ENCODE measurements at places on chromosomes 3 and 15. TPM values are rescaled to one million over a fixed set of nuclear protein-coding genes. Genes with fewer than 3 reads are reported as not detected.

Gene TMCO5A
- total RNA-seq, result not detected

Gene NPAP1
- total RNA-seq, result not detected

Gene ZDHHC19
- total RNA-seq, result not detected

Gene HEG1
- total RNA-seq, result 31.2 TPM

Gene IP6K1
- total RNA-seq, result 36.0 TPM

Gene TMEM40
- total RNA-seq, result not detected

GRCh38 chr15:26890451-26890850, 23.6 kb downstream of the GABRA5 start:
- no peaks in the 10 kb centered on the region for H3K36me3 ChIP-seq
- H3K27ac ChIP-seq, result no peak overlapping the region
- no peak for DNase-seq

DNA sequence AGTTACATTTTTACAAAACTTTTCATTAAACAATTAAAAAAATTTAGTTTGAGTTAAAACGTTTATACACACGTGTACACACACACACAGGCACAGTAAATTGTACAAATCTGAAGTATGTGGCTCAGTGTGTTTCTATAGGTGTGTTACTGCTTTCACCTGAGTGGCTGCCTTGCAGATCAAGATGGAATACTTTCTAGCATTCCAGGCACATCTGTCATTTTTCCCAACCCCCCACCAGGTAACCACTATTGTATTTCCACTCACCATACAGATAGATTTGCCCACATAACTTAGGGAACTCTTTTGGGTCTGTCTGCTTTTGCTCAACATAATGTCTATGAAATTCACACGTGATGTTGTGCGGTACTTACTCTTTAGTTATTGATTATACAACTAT, 141.1 kb downstream of the PTPRG start:
- H3K27ac ChIP-seq, result no peak overlapping the region
- H3K4me1 ChIP-seq, result no peaks in the 10 kb centered on the region
- H3K4me3 ChIP-seq, result no peak overlapping the region
- no peaks in the 10 kb centered on the region for H3K27me3 ChIP-seq
- no peaks in the 10 kb centered on the region for H3K36me3 ChIP-seq

DNA sequence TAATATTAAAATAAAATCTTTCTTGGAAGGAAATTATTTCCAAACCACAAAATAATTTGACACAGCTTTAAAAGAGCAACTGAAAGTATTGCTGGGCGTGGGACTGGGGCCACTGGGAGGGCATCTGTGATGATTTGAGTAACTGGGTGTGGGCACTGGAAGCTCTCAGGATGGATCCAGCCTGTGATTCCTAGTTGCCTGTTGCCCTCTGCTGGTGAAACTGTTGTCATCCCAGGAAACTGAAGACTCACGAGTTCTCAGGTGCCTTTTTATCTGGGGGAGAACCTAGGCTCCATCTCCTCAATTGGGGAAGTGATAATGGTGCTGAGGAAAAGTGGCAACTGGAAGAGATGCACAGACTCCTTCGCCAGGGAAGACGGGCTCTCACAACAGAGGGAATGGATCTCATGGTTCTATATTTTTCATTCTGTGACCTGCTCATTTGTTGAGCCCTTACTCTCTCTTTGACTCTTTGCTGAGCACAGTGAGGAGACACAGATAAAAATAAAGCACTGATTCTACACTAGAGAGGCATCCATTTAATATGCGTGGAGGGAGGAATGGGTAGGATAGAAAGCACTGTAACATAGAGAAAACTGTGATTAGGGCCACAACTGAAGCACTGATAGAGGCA, 61.6 kb downstream of the TPRG1 start:
- no peaks in the 10 kb centered on the region for H3K27me3 ChIP-seq
- H3K4me3 ChIP-seq, result no peak overlapping the region
- H3K36me3 ChIP-seq, result no peaks in the 10 kb centered on the region
- DNase-seq, result peak; percentile 12
- H3K27ac ChIP-seq, result no peak overlapping the region

DNA sequence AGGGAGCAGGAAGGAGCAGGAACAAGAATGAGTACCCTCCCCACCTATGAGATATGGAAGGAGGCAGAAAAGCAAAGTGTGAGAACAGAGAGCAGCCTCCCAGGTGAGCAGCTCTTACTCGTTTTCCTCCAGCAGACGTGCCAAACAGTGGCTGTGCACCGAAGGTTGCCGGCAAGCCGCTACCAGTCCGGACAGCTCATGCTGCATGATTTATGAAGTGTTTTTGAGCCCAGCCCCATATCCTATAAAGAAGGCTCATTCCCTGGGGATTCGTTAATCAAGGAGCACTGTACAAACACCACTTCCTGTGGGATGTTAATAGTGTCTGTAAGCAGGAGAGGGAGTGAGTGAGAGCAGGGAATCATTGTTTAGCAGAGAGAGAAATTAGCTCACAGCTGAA, 118.3 kb upstream of the FOXB1 start:
- H3K4me3 ChIP-seq, result no peak overlapping the region
- no peaks in the 10 kb centered on the region for H3K36me3 ChIP-seq

- no peaks in the 10 kb centered on the region for H3K4me1 ChIP-seq
- H3K36me3 ChIP-seq, result no peaks in the 10 kb centered on the region
- no peaks in the 10 kb centered on the region for H3K27me3 ChIP-seq
Observed at GRCh38 chr3:16589867-16590624, 15.2 kb downstream of the DAZL start.

DNA sequence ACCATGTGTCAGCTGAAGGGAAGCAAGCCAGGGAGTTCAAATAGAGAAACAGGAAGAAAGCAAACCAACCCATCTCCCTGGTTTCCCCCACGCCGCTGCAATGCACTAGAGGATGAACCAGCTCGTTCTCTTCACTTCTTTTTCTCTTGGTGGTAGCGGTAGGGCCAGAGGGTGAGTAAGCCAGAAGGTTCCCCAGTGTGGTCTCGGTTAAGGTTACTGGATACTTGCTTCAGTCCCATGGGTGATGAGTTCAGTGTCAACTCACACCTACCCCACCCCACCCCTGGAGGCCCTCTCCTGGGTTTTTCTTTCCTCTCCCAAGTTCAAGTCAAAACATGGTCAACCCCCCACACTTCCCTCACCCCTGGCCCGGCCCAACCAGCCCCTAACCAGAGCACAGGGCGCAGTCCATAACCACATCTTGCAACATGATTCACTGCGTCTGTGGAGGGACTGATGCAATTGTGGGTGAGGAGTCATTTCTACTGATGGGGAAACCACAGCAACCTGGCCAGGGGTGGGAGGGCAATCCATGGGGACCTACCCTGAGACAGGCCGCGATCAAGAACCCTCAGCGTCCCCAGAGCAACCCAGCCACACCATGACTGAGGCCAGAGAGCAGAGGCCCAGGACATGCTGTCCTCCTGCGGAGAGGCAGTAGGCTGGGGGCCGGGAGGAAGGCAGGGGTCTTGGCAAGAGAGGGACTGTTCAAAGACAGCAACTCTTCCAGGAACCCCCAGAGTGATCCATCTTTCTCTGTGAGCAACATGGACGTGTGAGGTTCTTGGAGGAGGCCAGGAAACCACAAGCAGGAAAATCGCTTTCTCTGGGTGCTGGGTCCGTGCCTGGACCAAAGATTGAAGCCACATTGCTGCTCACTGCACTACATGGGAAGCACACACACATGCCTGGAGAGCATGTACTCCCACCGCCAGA, 276.6 kb downstream of the UACA start:
- peaks cover 50% of the 10 kb centered on the region for H3K4me1 ChIP-seq
- peaks cover 6% of the 10 kb centered on the region for H3K27me3 ChIP-seq
- no peaks in the 10 kb centered on the region for H3K36me3 ChIP-seq
- DNase-seq, result peak; percentile 79
- H3K4me3 ChIP-seq, result no peak overlapping the region

DNA sequence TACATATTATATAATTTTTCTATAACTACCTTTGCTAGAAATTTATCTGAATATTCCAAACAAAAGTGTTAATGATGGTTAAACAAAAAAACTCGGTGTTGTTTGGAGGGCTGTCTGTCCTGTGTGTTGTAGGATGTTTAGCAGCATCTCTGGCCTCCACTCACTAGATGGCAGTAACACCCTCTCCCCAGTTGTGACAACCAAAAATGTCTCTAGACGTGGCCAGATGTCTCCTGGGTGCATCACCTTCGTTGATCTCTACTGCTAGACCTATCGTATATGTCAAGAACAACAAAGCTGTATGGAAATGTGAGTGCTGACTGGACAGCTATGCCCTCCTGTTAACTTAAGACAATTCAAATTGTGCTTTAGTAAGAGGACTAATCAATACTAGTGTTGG, 14.1 kb downstream of the ANKRD34C start:
- no peak overlapping the region for H3K27ac ChIP-seq
- no peak overlapping the region for H3K4me3 ChIP-seq
- H3K4me1 ChIP-seq, result no peaks in the 10 kb centered on the region

DNA sequence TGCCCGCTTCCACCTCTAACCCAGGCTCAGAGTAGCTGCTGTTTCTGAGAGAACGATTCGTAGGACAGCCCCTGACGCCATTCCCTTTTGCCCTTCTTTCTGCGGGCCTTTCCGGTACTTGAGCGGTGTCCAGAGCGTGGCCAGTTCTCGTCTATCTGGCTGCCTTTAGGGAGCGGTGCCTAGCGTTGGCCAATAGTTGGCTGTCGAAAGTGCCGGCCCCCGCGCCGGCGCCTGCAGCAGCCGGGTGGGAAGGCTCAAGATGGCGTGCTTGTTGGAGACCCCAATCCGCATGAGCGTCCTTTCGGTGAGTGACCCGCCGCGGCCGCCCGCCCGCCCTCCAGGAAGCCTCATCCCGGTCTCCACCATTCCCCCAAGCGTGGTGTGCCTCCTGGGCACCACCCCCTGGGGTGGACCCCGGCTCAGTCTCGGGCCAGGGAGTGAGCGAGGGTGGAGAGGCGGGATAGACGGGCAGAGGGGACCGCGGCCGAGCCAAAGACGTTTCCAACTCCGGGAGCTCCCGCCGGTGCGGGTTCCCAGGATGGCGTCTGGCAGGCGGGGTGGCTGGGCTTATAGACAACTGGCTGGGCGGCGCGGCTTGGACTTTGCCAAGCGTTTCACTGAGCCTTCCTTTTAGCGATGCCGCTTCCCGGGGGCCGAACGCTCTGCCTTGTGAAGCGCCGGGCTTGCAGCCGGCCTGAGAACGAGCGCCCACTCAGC, at the start of gene ARMC8:
ARMC8 (plus strand) TSS at position 6 of the 717 bp plus-strand sequence; CDS start at position 260, 254 bp downstream.
- peaks cover 8% of the 10 kb centered on the region for H3K27me3 ChIP-seq
- peak within 1 kb of the TSS; percentile 91 for H3K4me3 ChIP-seq
- peaks cover 16% of the 10 kb centered on the region for H3K4me1 ChIP-seq
- H3K36me3 ChIP-seq, result no peaks in the 10 kb centered on the region
- H3K27ac ChIP-seq, result peak within 1 kb of the TSS; percentile 72
- no peak for DNase-seq
